ENCODE measurements at places on chromosomes 11 and 22. TPM values are rescaled to one million over a fixed set of nuclear protein-coding genes. Genes with fewer than 3 reads are reported as not detected.

The CTSW gene
- 2.4 TPM for polyA plus RNA-seq

DNA sequence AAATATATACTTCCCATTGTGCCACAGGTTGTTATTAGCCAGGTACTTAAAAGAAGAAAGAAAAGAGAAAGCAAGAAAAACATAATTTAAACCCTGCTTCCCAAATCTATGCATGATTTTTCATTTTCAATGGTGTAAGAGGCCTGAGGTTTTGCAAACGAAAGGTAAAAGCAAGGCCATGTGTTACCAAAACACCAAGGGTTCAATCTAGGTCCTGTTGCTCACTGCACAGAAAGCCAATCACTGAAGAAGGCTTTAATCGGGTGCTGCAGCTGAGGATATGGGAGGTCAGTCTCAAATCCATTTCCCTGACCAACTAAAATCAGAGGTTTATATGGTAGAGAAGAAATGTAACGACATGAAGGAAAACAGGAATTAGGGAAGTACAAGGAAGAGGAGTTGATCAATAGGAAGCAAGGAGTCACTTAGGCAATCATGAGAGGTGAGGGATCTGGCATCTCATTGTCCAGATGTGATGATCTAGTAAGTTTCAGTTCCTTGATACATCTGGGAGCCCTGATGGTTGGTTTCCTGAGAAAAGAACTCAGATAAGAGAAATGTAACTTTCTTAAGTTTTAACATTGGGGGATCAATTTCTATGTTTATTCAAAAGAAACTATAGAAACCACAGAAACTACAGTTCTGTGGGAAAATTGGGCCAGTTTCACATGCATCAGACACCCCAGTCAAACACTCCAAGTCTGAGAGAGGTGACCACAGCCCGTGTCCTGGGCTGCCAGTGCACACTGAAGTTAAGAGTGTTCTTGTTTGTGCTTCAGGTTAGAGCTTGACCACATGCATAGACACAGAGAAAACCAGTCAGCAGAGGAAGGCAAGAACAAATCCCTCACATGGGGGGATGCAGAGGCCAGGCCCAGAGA lies 18.1 kb upstream of the DKK3 start:
- DNase-seq, result no peak

- peak; percentile 78 for DNase-seq
Measured at GRCh38 chr11:18706330-18707243, 8.0 kb downstream of the TMEM86A start.

DNA sequence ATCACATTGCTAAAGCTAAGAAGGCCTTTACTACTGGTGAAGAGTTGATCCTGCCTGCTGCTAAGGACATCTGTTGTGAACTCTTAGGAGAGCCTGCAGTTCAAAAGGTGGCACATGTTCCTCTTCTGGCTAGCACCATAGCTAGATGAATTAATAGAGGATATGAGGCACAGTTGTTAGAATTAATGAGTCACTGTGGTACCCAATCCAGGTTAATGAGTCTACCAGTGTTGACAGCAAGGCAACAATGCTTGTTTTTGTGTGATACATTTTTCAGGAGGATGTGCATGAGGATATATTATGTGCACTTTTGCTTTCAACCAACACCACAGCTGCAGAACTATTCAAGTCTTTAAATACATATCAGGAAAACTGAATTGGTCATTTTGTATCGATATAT lies 12.0 kb downstream of the C11orf58 start:
- DNase-seq, result no peak

GRCh38 chr22:38566726-38567504 lies 3.1 kb downstream of the DMC1 start:
- DNase-seq, result no peak

GRCh38 chr11:256952-257737 lies 20.4 kb downstream of the PSMD13 start:
- DNase-seq, result no peak

GRCh38 chr11:67126986-67127385 lies 7.9 kb downstream of the KDM2A start:
- no peak for DNase-seq
